RPMI7951 (cell line): ENCODE measurements at places on chromosomes 6 and 20.

- peak; percentile 91 for DNase-seq
Measured at GRCh38 chr6:154613137-154613676, 102.7 kb upstream of the CNKSR3 start.

- DNase-seq, result no peak
Measured at GRCh38 chr20:8914421-8914820, 154.5 kb upstream of the PLCB4 start.

DNA sequence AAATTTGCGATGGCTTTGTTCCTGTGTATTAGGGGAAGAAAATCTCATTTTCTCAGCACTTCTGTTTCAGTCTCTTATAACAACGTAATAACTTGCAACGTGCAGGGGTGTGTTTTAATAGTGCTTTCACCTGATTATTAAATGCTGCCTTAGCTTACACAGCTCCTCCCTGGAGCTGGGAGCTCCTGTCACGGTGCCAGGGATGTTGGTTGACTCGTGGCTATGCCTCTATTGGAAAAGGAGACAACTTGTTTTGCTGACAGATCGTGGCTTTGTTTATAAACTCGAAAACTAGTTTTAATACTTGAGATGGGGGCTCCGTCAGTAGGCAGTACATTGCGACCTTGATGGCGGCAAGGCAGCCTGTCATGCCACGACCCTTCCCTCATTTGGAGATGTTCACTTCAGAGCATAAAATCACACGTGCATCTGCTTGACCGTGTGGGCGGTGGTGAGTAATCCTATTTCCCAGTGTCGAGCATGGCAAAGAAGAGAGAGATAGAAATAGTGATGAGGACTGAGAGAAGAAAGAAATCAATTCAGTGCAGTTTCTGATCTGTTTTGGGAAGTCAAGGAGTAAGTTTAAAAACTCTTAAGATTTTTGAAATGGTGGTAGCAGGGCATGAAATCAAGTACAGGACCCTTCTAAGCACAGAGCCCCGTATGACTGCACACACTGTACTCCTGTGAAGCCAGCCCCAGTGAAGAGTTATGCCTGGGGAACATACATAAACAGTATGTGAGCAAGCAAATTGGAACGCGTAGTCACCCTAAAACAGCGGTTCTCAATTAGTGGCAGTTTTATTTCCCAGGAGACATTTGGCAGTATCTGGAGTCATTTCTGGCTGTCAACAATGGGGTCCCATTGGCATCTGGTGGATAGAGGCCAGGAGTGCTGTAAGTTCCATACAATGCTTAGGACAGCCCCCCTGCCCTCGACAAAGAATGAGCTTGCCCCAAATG lies 147.2 kb downstream of the DOK5 start:
- DNase-seq, result no peak

GRCh38 chr20:60057866-60058807 lies 99.9 kb downstream of the CDH26 start:
- no peak for DNase-seq
